ENCODE measurements at places on chromosomes 3 and 15.
A peak's percentile ranks its signal among the peaks of the same experiment; 100 is the strongest.

GRCh38 chr3:158789592-158789991, 12.3 kb upstream of the MFSD1 start:
- peak; percentile 56 for DNase-seq

DNA sequence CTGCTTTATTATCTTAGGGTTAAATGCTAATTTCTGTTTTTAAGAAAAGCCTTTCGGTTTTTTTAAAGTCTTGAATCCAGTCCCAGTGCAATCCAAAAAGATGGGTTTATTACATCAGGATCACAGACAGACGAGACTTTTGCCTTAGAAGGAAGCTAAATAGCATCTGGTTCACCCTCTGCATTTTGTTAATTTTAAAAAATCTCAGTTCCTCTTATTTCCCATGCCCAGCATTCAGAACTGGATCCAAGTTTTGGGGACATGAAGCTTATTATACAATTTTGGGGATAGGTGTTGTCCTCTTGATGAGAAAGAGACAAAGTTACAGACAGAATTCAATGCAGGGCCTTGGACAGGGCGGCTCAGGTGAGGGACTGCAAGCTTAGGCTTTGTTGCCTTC, 181.5 kb upstream of the LYSMD4 start:
- DNase-seq: no peak

DNA sequence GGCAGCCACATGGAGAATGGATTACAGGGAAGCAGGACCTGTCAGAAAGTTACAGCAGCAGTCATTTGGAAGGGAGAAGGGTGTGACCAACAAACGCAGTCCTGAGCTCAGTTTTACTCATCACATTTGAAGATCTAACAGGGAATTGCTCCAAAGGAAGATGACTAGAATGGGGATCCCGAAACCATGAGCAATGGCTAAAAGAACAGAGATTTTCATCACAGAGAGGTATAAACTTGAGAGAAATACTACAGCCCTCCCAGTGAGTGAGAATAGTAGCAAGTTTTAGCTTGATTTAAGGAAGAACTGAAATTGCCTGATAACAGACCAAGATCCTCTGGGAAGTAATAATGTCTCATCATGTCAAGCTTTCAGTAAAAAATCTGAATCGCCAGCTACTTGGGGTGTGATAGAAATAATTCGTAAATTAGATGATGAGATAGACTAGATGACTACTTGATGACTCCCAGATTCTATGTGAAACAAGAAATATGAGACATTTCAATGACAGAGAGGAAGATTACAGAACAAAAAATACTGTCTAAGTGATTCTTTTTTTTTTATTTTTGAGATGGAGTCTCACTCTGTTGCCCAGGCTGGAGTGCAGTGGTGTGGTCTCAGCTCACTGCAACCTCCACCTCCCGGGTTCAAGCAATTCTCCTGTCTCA, 16.9 kb downstream of the CD47 start:
- DNase-seq: no peak

DNA sequence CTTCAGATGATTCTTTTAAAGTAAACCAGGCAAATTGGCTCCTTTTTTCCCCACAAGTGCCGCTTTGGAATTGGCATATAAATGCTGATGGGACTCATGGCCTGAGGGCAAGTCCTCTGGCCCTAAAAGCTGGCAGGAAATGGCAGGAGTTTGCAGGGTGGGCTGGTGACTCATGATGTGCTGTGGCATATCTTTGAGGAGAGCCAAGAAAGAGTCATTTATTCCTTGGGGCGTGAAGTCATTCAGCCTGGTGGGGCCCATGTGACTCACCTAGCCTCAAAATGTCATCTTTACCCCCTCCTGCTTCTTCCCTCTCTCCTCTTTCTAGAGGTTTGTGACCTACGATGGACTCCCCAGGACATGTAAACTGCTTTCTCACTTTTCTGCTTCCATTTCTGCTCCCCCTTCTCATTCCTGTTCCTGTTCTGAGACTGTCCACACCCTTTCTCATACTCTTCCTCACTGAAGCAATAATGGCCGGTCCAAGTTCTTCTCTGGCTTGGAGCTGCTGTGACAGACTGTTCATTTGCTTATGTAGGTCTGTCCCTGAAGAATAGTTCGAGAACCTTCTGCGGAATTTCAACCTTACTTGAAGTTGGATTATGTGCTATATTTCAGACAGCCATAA, 326.1 kb downstream of the SATB1 start:
- no peak for DNase-seq

DNA sequence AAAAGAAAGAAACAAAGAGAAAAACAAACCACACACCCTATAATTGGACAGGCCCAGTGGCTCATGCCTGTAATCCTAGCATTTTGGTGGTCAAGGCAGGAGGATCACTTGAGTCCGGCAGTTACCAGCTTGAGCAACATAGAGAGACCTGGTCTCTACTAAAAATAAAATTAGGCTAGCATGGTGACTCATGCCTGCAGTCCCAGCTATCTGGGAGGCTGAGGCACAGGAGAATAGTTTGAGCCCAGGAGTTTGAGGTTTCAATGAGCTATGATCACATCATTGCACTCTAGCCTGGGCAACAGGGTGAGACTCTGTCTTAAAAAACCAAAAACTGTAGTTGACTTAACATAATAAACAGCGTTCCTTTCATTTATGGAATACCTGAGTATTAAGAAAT, 72.3 kb upstream of the ST3GAL6 start:
- DNase-seq: no peak

GRCh38 chr15:58357529-58358476, 74.0 kb upstream of the LIPC start:
- DNase-seq: no peak

GRCh38 chr3:16211176-16211904, 36.9 kb downstream of the GALNT15 start:
- DNase-seq: no peak

DNA sequence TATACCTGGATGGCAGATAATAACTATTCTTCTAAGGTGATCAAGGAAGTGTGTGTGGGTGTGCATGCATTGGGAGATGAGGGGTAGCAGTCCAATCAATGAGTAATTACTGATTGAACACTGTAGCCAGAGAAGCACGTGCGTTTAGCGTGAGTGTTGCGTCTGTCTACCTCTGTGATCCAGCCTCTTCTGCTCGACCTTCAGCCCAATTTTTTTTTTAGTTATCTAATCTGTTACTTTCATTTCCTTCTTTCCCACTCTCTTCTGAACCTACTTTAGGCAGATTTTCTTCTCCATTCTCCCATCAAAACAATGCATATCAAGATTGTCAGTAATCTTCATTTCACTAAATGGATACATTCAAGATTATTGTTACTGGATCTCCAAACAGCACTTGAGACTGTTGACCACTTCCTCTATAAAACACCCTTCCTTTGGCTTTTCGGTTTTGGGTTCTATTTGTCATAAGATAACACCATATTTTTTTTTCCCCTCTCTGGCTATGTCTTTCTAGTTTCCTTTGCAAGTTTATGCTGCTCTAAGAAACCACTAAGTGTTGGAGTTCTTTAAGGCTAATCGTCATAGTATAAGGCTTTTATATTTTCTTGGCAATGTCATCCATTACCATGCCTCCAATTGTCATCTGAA, 41.0 kb downstream of the MCTP2 start:
- no peak for DNase-seq

DNA sequence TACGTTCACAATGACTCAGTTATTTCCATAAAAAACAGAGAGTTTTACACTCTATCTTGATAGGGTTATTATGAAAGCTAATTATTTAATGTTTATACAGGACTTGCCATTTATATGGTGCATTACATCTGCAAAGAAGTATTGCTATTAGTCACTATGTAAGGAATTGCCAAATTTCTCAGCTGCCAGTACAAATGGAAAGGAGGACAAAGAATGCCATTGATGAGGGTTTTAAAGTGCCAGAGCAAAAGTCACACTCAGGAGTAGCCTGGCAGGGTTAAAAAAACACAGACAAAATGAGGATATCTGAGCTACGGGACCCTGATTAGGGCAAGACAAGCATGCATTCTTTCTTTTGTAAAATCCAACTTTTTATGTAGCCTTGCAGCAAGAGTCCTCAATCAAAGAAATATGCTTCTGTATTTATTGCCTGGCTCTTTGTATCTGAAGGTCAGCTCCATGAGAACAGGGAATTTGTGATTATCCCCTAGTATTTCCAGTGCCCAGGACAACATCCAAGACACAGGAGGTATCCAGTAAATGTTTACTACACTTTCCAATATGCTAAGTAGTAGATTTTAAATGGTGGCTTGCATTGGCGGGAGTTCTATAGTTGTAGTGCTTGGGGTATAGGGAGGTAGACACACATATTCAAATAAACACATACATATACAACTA, 1013.6 kb downstream of the ROBO1 start:
- no peak for DNase-seq

DNA sequence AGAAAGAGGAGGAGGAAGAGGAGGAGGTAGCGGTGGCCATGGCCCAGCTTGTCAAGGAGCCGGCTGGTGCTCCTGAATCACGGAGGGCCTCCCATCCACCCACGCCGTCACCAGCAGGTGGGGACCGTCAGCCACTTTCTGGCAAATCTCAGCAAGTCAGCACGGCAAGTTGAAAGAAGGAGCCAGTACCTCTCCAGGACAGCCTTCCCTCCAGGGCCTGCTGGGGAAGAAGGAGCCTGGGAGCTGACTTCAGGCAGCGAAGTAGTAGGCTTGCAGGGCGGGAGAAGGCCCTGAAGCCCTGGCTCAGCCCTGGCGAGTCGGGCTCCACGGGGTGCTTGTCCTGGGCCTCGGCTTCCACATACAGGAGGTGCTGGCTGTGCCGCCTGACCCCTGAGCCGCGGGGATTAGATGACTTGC, 99.2 kb upstream of the TRPM1 start:
- DNase-seq: no peak

- DNase-seq: peak; percentile 63
Measured at GRCh38 chr15:90013503-90013937, 12.4 kb downstream of the ZNF710 start.

DNA sequence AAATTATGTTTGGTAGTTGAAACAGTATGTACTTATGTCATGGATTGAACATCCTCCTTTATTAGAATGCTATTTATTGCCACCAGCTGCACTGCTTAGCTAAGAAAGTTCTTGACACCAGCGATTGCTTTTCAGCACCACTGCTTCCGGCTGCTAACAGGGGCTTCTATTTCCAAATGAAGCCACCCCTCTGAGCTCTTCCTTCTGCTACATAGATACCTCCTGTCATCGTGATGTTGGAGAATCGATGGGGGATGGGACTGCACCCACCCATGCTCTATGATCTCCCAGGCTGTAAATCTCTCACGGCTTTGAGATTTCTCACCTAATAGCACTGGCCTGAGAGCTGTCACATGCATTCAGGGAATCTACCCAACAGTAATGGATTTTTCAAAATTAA, 259.2 kb downstream of the MEIS2 start:
- no peak for DNase-seq

GRCh38 chr3:140850210-140850955, 91.3 kb upstream of the SLC25A36 start:
- DNase-seq: no peak

DNA sequence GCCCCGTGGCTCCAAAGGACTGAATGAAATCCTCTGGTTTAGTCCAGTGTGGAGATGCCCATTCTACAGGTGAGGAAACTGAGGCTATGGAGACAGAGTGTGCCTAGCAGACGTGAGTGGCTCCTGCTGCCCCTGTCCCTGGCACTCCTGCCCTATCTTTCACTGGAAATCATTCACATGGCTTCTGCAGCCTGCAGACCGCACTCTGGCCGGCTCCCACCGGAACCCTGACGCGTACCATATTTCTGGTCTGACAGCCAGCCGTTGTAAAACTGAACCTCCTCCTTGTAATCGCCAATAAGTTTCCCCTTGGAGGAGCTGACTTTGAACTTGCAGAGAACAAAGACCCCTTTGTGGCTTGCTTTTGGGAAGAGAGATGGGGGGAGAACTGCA, 136.5 kb downstream of the CHSY1 start:
- DNase-seq: no peak

GRCh38 chr15:78201281-78202190, 32.8 kb downstream of the ACSBG1 start:
- DNase-seq: no peak

GRCh38 chr3:187497052-187497451, 128.9 kb downstream of the RTP4 start:
- no peak for DNase-seq

GRCh38 chr3:166071-166470, 30.5 kb upstream of the CHL1 start:
- DNase-seq: no peak

- DNase-seq: no peak
Measured at GRCh38 chr15:97504031-97504792, 456.3 kb upstream of the ARRDC4 start.

DNA sequence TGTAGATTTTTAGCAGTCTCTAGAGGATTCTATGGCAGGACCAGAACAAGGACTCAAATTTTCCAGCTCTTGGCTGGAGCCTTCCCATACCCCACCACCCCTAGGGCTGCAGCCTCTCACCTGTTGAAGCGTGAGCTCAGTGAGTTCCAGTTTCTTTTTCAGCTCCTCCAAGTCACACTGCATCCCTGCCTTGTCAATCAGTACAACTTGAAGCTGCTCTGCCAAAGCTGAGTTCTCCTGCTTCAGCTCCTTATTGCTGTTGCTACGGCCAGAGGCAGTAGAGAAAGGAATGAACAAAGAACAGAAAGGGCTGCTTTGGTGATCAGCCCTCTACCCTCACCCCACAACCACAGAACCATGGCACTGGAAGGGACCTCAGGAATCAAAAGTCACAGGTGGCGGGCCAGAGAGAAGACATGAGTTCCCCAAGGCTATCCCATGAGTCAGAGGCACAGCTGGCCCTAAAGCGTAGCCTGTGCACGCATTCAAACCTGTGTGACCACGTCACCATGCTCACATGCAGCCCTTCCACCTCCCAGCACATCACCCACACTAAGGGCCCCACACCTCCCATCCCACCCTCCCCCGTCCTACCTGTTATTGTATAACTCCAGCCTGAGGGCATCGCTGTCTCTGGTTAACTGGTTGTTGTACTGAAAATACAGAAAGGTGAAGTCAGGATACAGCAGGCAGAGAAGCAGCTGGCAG, 83.3 kb upstream of the C2CD4B start:
- no peak for DNase-seq

- no peak for DNase-seq
Measured at GRCh38 chr3:121488628-121489027, 57.2 kb downstream of the POLQ start.

GRCh38 chr3:30586096-30586805, 20.1 kb upstream of the TGFBR2 start:
- DNase-seq: no peak
